AG04450 (cell line): ENCODE measurements at places on chromosomes 16 and 17.

DNA sequence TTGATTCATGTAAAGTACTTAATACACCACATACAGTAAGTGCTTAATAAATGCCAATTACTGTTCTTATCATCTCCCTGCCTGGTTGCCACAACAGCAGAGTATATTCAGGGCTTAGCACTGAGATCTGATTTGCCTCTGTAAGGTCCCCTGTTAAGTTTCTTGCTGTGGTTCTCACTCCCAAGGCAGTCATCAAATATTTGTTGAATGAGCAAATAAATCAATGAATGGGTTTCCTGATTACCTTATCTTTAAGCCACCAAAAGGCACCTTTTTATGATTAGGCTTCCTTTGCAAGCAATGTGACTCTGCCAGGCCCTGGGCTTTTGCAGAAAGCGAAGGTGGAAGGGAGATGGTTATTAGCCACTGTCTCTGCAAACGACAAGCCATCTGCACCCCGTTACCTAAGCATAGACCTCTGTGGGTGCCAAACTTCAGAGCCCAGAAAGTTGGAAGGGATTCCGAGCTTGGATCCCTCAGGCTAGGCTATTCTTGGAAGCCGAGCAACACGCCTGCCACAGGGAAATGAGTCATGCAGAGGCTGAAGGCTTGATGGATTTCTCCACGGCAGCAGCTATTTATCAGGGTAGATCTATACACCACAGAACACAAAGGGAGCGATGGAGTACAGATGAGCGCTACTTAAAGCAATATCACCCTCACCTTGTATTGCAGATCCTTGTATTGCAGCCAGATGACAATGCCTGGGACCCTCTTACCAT is 102.0 kb downstream of the GRIN2A start:
- no peak for DNase-seq

GRCh38 chr17:16214190-16215001 is 938 bp downstream of the NCOR1 start:
- DNase-seq = no peak

DNA sequence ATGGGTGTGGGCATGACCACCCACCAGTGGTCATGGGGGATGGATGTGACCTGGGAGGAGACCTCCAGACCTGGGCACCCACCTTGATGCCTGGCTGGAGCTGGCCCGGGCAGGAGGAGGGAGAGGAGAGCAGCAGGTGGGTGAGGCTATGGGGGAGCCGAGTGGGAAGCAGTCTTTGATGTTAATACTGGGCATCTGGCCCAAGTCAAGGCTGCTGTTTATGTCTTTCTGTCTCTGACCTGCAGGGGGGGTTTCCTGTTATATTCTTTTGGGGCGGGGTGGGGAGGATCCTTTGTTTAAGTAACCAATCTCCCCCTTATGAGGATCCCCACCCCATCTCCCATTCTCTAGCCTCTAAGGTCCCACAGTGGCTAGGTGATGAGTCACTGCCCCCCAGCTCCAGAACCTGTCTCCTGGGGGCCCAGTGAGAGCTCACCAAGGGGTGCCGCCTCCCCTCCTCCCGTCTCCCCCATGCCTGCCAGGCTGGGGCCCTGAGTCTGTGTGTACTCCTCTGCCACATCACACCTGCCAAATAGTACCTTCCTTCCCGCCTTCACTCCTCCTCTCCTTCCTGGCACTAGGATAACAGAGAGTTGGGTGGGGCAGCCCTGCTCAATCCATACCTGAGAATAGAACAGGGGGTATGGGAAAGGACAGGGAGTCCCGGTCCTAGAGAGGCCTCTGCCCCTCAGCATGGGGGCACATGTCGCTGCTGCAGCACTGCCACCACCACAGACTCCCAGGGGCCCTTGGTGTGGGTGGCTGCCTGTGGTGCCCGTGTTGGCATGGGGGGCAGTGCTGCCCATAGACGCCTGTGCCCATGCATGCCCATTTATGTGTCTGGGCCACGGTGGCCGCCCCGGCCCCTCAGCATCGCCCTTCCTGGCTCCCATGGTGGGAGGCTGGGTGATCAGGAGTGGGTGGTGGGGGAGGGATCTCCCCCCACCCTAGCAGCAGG is 7.3 kb downstream of the THRA start:
- no peak for DNase-seq

GRCh38 chr17:77116371-77116860 is 24.4 kb upstream of the SEC14L1 start:
- no peak for DNase-seq

GRCh38 chr17:66387392-66387981 is 85.1 kb downstream of the PRKCA start:
- no peak for DNase-seq

DNA sequence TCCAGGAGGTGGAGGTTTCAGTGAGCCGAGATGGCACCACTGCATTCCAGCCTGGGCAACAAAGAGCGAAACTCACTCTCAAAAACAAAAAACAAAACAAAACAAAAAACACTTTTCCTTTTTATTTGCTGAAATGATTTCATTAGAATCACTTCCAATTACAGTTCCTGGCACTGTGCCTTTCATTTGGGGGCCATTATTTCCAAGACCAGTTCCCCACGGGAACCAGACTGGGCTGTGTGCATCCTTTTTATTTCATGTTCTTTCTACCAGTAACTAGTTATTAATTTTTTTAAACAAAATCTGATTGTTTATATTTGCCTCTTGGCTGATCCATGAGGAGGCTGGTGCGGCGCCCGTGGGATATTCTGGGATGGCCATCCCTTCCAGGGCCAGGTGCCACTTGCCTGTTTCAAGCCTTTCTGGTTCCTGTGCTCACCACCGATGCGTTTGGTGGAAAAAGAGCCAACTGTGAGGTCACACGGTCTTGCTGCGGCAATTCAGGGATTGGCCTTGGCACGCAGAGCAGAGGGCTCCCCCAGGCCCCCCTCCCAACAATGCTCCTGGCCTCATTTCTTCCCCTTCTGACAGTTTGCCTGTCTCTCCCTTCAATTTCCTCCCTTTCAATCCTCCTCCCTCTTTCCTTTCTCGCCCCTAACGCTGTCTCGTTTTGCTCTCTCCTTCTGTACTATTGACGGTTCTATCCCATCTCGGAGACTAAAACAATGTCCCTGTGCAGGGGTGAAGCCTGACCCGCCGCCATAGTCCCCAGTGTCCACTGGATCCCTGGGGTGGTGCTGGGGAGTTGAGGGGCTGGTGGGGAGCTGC is 13.4 kb downstream of the UBALD1 start:
- no peak for DNase-seq
